ENCODE measurements at places on chromosomes 1 and 21.

DNA sequence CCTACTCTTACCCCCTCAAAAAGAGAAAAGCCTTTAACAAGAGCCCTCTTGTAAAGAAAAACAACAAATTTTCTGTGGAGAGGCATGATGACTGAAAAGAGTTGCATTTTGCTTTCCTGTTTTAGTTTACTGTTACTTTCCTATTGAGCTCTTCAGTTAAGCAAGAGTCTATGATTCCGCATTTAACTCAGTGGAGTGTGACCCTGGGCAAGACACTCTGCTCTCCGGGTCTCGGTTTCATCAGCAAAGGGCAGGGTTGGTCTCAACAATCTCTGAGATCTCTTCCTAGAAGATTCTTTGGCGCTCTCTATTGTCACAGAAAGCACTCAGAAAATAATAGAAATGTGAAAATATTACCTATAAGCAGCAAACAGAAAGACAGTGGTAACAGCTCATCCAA is 175.7 kb downstream of the TGFBR3 start:
- no peak for DNase-seq

DNA sequence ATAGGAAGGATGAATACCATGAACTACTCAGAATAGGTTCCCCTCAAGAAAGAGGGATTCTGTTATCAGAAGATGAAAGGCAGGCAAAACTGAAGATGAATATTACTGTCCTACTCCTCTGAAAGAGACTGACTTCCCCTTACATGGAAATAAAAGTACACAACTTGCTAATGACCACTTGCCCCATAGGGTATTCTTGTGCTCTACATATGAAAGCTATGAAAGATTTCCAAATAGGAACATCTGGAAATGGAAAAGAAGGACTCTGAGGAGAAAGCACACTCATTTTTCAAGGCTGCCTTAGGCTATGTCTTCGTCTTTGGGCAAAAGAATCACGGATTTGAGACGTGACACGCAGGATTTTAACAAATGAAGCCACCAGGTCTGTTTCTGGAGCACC is 170.1 kb upstream of the DAB1 start:
- no peak for DNase-seq

GRCh38 chr1:100710906-100711682 is 8.4 kb upstream of the VCAM1 start:
- DNase-seq: no peak

DNA sequence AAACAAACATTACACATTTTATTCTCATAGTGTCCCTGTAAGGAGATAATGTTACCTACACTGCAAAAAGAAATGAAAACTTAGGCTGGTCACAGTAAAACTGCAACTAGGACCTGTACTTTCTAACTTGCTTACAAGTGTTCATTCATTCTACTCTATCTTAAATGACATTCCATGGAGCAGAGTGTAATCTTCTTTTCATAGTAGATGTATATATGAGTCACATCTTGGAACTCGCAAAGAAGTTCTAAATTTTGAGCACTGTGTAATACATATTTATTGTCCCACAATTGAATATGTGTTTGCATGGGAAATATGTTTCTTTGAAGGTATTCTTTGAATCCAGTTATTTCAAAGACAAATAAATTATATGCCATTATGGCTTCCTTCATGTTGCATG is 1258.5 kb upstream of the ADGRL2 start:
- no peak for DNase-seq

- no peak for DNase-seq
Measured at GRCh38 chr1:155124503-155125463, 2.9 kb upstream of the EFNA1 start.

DNA sequence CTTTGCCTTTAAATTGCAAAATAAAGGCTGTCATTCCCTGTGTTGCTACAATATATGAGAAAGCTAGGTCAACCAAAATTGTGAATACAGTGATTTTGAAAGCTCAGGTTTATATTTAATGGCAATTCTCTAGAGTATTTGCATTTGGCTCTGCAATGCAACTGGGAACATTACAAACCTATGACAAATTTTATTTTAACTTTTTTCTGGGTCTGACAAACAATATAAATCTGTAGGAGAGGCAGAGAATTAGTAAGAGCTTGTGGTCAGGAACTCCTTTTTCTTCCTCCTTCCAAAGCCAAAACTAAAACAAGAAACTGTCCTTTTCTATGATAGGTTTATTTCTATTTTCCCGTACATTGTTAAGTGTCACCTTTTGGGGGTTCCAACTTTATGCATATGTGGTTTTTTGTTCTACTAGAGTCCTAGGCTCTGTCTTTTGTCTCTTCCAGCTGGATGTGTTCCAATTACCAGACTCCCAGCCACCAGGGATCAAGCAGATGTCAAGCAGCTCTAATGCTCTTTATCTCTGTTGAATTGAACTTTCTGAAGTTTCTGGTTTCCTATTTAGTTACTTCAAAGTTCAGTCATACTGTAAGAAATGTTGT is 106.9 kb downstream of the ASH1L start:
- DNase-seq: no peak
